Lower leg skin (tissue), 4 donors: ENCODE measurements at places on chromosomes 2 and 18.

GRCh38 chr2:182541268-182541667 lies 114.4 kb upstream of the PDE1A start:
- no peak for DNase-seq

- DNase-seq: no peak
Observed at GRCh38 chr18:31426871-31427406, 20.6 kb upstream of the DSG3 start.

DNA sequence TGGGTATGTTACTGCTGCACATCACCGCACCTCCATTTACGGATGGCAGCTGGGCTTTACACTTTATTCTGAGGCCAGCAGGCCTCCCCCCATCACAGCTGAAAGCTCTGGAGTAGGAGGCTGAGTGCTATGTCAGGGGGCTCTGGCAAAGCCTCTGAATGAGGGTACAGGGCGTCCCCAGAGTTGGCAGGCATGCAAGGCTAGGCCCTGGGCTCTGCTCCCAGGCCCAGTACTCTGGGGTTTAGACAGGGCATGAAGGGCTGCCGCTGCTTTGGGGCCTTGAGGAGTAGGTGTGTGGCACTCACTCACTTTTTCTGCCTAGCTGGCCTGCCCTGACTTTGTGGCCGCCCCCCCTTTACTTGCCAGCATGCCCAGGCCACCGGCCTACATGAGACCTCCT lies 90.8 kb downstream of the WDSUB1 start:
- DNase-seq: no peak

GRCh38 chr2:211132573-211132972 lies 576.2 kb downstream of the CPS1 start:
- DNase-seq: no peak

- DNase-seq: no peak
Observed at GRCh38 chr2:49369650-49370049, 215.3 kb upstream of the FSHR start.

- DNase-seq: peak; percentile 56
Observed at GRCh38 chr18:8416212-8417019, 192.8 kb upstream of the RAB12 start.

DNA sequence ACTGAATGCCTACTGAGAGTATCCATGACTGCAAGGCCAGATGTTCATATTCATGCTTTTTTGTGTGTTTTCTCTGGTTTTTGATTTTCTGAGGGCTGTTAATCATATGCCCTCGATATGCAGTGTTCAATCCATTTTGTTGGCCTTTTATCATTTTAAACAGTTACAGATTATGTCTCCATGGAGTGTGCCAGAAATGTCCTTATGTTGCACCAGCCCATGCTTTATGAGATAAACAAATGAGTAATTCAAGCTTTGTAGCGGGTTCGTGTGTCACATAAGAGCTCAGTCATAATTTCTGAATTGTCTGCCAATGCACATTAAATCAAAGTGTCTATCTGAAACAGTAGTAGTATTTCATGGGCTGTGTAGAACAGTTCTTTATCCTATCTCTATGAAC lies 583.0 kb downstream of the THSD7B start:
- no peak for DNase-seq

DNA sequence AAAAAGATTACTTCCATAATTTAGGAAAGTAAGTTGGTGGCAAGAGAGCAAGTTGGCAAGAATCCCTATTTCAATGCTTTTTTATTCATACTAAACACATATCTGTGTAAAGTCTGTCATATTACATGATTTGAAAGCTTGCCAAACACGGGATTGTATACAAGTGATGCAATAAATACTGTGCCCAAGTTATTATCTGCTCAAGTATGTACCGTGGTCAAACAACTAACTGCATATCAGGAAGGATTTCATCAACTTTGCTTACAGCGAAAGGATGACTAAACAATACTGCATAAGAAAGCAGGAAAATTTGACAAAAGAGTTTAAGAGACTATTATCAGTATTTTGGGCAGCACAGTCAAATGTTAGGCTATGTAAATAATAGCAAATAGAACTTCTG lies 69.6 kb upstream of the SCN1A start:
- no peak for DNase-seq

- DNase-seq: no peak
Observed at GRCh38 chr2:171166328-171166983, 5.8 kb upstream of the TLK1 start.

DNA sequence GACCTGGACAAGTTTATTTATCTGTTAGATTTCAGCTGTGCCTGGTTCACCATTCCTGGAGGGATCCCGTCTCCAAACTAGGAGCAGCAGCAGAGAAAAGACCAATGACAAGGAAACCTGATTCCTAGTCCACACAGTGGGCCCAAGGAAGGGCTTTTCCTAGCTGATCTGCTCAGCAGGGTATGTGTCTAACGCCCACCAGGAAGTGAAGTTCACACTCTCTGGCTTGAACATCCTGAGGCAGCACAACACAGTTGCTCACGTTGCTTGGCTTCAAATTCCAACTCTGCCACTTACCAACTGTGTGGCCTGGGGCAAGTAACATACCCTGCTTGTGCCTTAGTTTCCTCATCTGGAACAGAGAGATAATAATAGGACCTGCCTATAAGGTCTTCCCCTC lies 42.9 kb downstream of the XDH start:
- no peak for DNase-seq

GRCh38 chr18:8562070-8562469 lies 47.2 kb upstream of the RAB12 start:
- DNase-seq: no peak

DNA sequence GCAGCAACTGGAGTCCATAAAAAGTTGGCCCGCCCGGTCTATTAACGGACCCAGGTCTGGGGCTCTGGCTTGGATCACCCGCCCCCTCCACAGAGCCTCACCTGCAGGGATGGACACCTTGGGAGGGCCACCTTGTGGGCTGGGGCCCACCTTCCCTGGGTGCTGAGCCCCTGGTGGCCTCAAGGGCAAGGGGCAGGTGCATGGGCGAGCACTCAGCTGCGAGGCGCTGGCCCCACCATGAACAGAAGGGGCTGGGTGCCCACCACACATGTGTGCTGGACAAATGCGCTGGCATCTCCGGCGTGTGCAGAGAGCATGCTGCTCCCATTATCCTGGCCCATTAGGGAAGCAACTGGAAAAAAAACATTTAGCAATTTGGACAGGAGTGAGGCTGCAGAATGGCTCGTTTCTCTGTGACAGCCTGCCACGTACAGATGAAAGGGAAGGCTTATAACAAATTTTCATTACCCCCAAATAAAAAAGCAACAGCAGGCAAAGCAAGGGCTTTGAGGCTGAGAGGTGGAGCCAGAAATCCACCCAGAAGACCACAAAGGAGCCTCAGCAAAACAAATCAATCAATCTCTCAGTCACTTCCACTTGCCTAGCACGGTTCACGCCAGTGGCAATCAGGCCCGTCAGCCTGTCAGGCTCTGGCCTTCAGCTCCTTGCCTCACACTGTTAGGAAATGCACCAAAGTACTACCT lies 253.1 kb upstream of the ZNF521 start:
- no peak for DNase-seq

DNA sequence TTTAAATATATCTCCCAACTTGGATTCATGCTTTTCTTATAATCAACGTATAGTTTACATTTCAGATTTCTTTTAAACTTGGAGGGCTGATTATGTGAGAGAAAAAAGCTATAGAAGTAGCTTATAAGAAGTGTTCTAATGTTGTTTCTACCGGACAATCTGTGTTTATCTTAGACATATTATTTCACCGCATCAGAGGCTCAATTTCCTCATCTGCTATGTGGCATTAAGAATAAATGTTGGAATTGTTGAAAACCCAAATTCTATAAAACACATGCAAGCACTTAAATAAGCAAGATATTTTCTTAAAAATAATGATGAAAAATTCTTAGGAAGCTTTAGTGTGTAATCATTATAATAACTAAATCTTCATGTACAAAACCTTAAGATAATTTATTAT lies 407.9 kb downstream of the HRH4 start:
- no peak for DNase-seq

DNA sequence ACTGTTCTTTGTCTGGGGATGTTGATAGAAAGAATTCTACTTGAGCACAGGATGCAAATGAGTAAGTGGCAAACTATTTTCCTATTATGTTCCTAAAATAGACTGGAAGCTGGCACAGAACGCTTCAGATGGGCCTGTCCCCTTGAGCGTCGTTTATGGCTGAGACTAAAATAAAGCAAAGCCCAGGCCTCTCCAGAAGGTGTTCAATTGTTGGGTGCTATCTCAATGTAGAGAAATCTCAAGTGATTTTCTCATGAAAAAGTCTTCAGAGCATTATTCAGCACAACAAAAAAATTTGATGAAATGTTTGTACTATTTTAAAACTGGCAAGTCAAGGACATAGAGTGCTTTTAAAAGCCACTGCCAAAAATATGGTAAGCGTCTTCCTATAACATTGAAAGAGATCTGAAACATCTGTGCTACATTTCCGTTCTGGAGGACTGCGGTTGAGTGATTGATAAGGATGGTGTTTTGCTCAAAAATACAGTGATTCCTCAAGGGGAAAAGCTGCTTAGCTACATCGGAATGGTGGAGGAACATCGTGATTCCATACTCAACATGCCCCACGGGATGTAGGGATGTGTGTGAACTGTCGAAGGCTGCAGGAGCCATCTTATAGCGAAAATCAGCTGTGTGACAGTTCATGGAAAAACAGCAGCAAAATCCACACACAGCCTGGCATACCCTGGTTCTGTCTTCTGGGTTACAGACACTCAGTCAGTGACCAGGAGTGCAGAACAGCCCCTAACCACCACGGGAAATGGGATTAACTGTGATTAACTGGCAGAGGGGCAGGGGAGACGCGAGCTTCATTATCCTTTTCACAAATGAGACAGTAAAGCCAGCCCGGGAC lies 10.4 kb upstream of the LRRFIP1 start:
- DNase-seq: no peak

- DNase-seq: no peak
Observed at GRCh38 chr2:237863689-237864443, 4.4 kb downstream of the RAMP1 start.

DNA sequence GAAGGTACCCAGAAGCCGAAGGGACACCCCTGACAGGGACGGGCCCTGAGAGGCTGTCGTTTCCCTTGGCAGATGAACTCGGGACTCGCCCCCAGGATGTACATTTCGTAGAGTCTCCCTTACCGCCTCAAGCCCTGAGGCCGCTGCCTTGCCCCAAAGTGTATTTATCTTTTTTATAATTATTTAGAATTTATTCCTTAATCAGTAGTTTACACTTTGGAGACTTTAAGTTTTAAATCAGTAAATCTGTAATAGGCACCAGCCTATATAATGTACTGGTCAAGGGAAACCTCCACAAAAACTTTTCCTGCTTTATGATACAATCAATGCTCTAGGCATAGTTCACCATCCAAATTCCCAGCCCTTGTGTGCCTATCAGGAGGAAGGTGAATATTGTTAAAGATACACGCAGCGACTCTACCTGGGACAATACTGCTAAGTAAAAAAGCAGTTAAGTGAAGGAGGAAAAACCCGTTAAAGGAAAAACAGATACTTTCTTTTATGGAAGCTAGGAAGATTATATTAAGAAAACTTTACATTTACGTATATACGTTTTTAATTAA lies 848 bp downstream of the VRK2 start:
- DNase-seq: no peak

GRCh38 chr2:218401890-218402289 lies 2.2 kb downstream of the CTDSP1 start:
- DNase-seq: no peak

DNA sequence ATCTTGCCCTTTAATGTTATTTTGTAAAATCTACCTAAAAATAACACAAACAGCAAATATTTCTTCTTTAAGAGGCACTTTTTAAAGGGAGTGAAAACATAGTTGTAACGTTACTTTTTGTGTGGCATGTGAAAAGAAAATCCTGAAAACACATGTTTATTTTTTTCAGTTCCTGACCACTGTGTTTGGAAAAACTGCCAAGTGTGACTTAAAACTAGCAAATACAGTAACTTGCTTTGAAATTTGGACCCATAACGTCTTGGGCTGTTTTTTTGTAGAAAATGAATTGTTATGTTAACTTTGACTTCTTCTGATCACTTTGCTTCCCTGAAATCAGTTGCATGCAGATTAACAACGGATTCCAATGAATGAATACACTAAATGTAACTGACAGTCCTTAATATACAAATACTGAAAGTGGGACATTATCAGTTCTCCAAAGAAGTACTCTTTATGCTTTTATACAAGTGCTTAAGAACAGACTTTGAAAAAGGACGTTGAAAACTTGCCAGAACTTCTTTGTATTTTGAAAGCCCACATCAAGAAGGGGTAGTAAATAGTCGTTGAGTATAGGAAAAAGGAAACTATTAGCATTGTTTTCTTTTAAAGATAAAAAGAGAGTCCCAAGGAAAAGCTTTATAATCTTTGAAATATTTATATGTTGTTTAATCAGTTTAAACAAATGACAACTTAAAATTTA lies 96.1 kb upstream of the ZEB2 start:
- no peak for DNase-seq

DNA sequence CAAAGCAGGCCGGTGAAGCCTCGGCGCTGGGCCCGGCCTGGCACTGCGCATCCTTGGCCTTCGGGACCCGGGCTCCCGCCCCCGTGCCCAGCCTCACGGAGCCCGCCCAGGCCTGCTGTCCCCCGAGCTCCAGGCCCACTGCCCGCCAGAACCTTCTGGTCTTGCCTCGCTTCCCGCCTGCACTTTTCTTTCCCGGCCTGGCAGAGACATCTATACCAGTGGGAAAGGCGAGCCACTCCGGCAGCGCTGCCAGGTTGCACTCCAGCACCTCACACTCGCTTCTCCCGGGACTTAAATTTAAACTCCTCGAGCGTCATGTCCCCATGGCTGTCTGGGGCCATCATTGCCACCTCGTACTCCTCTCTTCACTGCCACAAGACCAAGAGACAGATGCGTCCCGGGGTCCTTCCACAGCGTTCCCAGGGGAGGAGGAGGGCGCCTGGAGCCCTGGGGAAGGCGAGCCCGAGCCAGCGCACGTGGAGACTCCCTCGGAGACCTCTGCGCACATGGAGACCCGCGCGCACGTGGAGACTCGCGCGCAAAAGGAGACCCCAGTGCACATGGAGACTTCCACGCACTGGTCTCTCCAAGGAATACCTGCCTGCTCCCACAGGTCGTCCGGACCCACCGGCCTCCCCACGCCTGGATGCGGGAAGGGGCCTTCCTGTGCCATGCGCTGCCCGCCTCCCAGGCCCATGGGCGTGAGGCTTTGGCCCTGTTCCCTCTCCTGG lies 253.1 kb upstream of the SALL3 start:
- DNase-seq: peak; percentile 77

DNA sequence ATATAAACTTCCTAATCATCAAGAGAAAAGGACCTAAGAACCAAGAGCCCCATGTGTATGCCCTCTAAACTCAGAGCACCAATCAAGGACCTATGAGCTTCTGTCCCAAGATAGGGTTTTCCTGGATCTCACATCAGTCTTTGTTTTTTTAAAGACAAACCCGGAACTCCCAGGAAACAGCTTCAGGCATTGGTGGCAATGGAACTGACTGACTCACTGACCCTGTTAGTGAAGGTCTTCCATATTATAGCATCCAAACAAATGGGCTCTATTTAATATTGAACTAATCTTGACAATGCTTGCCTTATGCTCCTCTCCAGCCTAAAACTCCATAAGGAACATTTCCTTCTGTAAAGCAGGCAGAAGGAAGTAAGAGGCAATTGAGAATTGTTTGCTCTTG lies 63.5 kb upstream of the RPE start:
- DNase-seq: no peak

- no peak for DNase-seq
Observed at GRCh38 chr2:115077626-115078025, 635.2 kb downstream of the DPP10 start.

- no peak for DNase-seq
Observed at GRCh38 chr2:26118682-26119081, 54.2 kb upstream of the GAREM2 start.

GRCh38 chr2:38598200-38598990 lies 4.3 kb downstream of the HNRNPLL start:
- DNase-seq: no peak

GRCh38 chr2:217064234-217065011 lies 204.6 kb upstream of the TNP1 start:
- peak; percentile 84 for DNase-seq
